ENCODE measurements at places on chromosomes 16 and 17.

DNA sequence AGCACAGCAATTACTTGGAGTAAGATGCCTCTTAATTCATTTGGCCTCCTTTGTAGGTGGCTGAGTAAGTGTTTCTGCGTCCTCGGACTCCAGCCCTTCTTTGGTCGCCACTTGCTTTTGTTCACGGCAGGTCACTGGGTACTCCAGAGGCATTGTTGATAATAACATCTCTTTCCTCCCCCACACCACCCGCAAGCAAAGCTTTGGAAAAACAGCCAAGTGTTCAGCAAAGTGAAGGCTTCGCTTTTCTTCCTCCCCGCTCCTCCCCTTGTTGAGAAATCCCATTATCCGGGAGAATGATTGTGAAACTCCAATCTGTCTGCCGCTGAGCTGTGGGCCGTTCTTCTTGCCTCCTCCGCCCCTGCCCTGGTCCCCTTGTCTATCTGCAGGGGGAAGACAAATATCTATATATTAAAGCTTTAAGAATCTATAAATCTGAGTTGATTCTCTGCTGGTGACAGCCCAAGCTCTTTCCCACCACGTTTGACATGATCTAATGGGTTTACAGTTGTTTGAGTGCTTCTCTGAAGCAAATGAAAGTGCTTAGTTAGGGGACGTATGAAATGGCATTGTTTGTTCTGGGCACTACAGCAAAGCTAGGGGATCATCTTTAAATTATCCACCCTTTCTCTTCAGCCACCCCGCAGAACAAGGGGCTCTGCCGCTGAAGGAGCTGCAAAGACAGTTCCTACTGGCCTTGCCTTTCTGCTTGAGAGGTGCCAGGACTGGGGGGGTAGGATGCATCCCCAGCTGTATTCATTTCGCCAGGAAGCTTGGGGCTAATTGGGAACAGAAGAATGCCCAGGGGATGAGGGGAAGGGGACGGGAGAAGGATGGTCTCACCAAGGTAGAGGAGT is 167.1 kb downstream of the CCDC182 start:
- peak; percentile 72 for DNase-seq

GRCh38 chr17:47611372-47612350 is 38.1 kb upstream of the KPNB1 start:
- no peak for DNase-seq

GRCh38 chr16:78376452-78376851 is 277.0 kb downstream of the WWOX start:
- no peak for DNase-seq

GRCh38 chr17:2057175-2057759 is 2.4 kb downstream of the HIC1 start:
- no peak for DNase-seq

GRCh38 chr17:40462343-40463121 is 19.3 kb downstream of the IGFBP4 start:
- no peak for DNase-seq

DNA sequence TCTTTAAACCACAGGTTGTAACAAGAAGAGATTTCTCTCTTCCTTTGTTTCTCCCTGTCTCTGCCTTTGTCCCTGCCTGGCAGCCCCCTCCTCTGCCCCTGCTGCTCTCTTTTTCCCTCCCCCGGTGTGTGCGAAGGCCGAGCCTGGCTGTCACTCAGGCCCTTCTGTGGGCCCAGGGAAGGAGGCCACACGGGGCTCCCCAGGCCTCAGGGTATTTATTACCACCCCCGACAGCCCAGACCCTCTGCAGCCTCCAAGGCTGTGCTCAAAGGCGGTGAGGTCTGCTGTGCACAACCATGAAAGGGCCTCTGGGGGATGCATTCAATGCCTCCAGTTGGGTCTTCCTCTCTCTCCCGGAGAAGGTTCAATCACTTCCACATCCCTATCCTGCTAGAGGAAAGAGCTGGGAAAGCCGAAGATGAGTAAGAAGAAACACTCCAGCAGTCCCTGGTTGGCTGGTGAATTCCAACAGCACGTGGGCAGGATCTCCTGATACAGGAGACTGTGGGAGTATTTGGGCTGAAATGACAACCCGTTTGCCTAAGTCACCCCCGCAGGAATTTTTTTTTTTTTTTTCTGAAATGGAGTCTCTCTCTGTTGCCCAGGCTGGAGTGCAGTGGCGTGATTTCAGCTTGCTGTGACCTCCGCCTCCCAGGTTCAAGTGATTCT is 34.2 kb downstream of the ZNF423 start:
- DNase-seq, result no peak

DNA sequence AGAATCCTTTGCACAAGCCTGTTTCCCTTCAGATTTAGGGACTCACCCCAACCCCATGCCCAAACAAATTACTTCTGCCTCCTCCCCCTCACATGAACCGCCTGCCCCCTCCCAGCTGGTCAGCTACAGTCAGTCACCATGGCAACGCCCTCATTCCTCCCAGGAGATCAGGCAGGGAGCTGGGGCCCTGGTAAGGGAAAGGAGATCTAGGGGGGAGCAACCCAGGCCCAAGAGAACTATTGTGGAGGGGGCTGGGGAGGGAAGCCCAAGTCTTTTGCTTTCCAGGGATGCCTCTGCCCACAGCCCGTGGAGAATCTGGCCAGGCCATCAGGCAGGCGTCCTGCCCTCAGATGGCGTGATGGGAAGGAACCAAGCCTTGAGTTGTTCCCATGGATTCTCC is 2.8 kb downstream of the FAM171A2 start:
- no peak for DNase-seq

DNA sequence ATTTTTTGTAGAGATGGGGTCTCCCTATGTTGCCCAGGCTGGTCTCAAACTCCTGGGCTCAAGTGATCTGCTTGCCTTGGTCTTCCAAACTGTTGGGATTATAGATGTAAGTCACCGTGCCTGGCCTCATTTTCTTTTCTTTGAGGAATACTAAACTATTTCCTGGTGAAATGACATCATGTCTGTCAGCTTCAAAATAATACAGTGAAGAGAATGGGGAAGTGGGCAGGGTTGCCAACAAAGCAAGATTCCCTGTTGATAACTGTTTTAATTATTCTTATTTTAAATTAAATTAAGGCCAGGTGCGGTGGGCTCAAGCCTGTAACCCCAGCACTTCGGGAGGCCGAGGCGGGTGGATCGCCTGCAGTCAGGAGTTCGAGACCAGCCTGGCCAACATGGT is 21.1 kb downstream of the PIPOX start:
- DNase-seq, result no peak

DNA sequence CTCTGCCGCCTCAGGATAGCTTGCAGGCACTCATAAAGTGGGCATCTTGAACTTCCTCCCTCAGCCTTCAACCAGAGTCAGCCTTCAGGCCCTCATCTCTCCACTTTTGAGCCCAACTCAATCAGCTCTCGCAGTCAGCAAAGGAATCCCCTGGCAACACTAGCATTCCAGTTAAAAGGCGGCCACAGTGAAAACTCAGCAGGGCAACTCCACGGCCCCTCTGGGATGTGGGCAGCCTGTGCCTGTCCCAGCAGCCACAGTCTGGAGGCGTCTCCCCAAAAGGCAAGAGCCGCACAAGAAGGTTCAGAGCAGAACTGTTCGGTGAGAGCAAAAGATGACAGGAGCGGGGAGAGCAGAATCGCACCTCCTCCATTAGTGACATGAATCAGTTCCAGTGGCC is 9.0 kb downstream of the TMEM11 start:
- no peak for DNase-seq

DNA sequence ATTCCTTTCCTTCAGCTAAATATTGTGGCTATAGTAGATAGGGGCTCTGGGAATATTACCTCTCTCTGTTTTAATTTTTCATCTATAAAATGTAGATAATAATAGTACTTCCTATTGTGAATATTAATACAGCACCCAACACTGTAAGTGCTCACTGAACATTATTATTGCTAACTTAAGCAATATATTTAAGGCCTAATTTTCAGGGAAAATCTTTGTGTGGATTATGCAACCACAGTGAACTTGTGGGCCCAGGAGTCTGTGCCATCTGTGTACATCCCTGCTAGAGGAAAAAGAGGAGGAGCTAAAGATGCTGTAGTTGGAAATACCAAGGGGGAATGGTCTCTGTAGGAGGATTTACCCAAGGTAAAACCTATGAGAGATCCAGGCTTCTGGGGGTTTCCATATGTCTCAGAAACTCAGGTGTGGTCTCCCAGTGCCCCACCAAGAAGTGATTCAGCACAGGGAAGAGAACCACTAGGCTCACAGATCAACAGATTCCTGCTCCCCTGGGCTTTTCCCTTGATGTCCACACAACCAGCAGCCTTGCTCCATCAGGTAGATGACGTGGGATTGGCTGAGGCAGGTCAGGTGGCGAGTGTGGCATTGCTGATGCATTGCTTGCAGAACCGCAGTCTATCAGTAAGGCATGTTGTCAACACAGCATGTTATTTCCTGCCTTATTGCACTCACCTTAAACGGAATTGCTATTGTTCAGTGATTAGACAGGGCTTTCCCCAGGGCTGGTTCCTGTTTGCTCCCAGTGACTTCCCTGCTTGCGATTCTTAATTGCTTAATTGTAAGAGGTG is 1.6 kb upstream of the N4BP1 start:
- no peak for DNase-seq

- DNase-seq, result no peak
Observed at GRCh38 chr17:11943759-11944347, 53.4 kb downstream of the ZNF18 start.

- DNase-seq, result no peak
Observed at GRCh38 chr17:73309727-73310596, 1.8 kb downstream of the CDC42EP4 start.

DNA sequence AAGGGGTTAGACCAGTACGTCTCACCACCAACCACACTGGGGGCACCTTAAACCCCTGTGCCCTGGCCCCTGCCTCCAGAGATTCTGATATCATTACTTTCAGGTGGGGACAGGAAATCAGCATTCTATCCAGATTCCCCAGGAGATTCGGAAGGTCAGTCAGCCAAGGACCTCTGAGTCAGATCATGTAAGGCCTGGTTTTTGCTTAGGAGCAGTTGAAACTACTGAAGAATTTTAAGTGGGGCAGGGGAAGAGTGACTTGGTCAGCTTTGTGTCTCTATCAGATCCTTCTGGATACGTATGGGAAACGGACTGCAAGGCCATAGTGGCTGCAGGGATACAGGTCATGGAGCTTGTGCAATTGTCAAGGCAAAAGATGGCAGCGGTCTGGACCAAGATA is 9.0 kb downstream of the EMP2 start:
- DNase-seq, result no peak

DNA sequence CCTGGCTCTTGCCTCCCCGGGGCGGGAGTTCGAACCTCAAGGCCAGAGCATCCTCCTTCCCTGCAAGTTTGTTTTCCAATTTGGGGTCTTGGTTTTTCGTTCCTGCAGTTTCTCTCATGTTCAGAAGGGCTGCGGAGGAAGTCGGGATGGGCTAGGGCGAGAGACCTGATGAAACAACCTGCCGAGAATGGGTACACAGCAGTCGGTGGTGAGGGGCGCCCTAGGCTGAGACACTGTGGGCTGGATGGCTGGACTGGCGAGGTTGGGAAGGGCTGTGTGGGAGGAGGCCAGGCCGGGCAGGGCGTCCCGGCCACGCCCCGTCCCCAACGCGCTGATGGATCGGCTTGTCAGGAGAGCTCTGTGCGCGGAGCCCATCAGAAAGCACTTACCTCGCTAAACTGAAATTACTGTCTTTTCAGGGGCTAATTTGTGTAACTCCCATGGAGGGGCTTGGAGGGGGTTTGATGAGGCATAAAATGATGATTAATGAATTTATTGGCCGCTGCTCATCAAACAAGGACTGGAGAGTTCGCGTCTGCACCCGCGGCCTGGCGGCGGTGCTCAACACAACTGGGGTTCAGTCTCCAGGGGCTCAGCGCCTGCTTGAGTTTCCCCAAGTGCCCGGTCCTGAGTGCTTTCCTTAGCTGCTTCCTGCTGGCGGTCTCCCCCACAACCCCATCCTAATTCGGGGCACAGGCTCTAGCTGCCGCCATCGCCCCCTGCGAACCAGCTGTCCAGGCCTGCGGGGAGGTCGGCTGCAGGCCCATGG is 9.0 kb downstream of the IRX5 start:
- DNase-seq, result no peak

- no peak for DNase-seq
Observed at GRCh38 chr16:73054125-73054484, 6.2 kb upstream of the ZFHX3 start.

DNA sequence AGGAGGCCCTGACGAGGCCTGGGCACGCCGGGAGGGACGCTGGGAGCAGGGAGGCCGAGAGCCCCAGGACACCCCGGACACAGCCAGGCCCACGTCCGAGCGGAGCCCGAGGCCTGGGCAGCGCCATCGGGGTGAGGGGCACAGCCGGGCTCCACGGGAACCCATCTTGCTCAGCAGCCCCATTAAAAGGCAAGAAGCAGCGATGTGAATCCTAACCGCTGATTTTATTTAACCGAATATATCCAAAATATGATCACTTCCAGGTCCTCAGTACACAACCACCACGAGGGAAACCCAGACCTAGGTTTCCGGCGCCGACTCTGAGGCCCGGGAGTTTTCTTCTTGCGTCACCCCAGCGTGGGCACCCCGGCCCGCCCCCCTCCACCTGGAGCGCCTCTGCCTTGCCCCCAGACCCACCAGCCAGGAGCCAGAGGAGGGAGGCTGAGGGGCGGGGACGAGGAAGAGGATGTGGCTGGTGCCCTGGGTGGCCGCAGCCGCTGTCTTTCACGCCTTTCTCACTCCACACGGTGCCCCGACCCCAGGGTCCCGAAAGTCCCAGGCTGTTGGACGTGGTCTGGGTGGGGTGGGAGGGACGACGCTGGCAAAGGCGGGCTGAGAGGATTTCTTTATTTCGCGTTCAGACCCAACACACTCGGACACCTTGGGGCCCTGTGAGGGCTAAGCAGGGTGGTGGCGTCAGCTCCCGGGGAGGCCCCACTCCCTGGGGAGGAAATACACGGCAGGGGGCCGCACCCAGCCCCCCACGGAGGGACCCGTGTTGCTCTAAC is 568 bp upstream of the CCDC154 start:
- no peak for DNase-seq

DNA sequence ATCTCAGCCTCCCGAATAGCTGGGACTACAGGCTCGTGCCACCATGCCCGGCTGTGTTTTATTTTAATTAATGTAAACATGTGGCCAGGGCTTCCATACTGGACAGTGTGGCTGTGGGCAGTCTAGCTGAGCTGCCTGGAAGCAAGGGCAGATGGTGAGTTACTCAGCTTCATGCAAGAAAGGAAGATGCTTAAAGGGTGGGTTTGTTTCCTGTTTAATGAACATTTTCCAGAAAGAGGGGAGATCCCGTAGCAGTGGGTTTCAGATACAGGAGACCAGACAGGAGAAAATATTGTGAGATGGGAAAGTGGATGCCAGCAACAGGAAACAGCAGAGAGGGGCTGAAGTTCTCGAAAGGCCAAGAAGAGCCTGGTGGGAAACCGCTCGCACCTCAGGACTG is 7.3 kb downstream of the MAPK8IP3 start:
- no peak for DNase-seq

- DNase-seq, result peak; percentile 70
Observed at GRCh38 chr16:52068447-52069074, 478.4 kb downstream of the TOX3 start.

Data from DMS79 treated with DMSO at 0.1 percent for 48 hours (cell line).